ENCODE measurements at places on chromosomes 11 and 22. TPM values are rescaled to one million over a fixed set of nuclear protein-coding genes. Genes with fewer than 3 reads are reported as not detected.

The LUZP2 gene
- total RNA-seq: not detected

The PDE3B gene
- 16.3 TPM for total RNA-seq

DNA sequence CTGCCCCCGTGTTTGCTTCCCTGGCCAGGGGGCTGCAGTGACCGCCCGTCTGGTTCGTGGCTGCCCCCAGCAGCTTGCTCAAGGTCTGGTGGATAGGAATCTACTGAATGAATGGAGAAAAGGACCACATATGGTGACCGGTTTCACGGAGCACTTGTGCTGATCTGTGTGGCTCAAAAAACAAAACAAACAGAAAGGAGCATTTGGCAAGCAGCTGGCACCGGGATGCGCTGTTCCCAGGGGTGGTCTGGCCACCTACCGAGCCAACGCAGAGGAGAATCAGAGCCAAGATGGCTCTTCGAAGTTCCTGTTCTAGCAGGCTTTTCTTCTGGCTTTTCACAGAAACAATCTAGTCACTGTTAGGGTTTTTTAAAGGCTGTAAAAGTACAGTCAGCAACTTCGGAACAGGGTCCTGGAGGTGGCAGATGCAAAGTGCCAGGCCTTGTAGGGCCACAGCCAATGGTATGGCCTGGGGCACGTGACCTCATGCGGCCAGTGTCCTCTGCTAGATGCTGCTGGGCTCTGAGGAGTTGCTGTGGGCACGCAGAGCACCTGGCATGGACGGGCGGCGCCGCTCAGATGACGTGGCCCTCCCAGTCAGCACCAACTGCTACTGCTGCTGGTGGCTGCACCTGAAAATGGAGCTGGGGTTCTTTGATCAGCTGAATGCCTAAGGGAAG is 27.3 kb upstream of the PACSIN2 start:
- DNase-seq: no peak
- H3K4me3 ChIP-seq: no peak overlapping the region
- H3K27me3 ChIP-seq: no peaks in the 10 kb centered on the region
- H3K36me3 ChIP-seq: peaks cover 20% of the 10 kb centered on the region

- no peaks in the 10 kb centered on the region for H3K4me1 ChIP-seq
- peaks cover 29% of the 10 kb centered on the region for H3K27me3 ChIP-seq
- peak within 1 kb of the TSS; percentile 1 for H3K4me3 ChIP-seq
- DNase-seq: no peak
- H3K27ac ChIP-seq: peak within 1 kb of the TSS; percentile 83
- H3K36me3 ChIP-seq: no peaks in the 10 kb centered on the region
These were observed at the start of gene CARNS1 for GRCh38 chr11:67415501-67416304. CARNS1 (plus strand) TSS chr11:67415678; CDS start chr11:67416200, 522 bp downstream.

- no peaks in the 10 kb centered on the region for H3K27me3 ChIP-seq
- no peaks in the 10 kb centered on the region for H3K36me3 ChIP-seq
- DNase-seq: no peak
These were observed 209.5 kb downstream of the NTM start for GRCh38 chr11:131579932-131580387.

DNA sequence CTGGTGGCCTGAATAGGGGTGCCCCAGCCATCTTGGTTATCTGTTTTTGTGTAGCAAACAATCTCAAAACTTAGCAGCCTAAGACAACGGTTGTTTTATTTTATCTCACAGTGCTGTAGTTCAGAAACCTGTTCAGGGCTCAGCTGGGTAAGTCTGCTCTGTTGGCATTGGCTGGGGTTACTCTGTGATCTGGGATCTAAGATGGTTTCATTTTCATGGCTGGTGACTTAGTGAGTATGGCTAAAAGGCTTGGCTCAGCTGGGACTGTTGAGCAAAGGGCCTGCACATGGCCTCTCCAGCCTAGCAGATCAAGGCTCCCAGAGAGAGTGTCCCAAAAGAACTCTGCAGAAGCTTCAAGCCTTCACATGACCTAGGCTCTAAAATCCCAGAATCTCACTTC is 60.8 kb upstream of the POU2AF1 start:
- no peaks in the 10 kb centered on the region for H3K36me3 ChIP-seq
- no peak overlapping the region for H3K4me3 ChIP-seq
- H3K27ac ChIP-seq: no peak overlapping the region
- H3K4me1 ChIP-seq: no peaks in the 10 kb centered on the region
- no peak for DNase-seq
